ENCODE measurements at places on chromosomes 5 and 9.

- peak; percentile 87 for DNase-seq
These were observed 138.5 kb upstream of the S1PR3 start for GRCh38 chr9:88852794-88853193.

- DNase-seq, result no peak
These were observed 9.4 kb downstream of the CD180 start for GRCh38 chr5:67187006-67187715.

DNA sequence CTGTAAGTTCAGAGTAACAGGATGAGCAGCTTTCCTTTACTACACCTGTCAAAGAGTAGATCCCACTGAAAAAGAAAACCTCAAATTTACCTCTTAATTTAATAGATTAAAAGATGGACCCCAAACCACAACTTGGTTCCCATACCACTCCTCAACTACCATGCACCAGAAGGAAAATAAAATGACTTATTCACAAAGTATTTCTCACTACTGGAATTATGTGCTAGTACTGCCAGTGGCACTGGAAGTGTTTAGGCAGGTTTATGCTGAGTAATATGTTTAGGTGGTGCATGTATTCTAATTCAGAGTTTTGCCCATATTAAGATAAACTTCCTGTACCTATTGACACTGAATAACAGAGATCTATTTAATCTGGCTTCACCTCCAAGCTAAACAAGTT lies 6.6 kb downstream of the PLK2 start:
- no peak for DNase-seq

DNA sequence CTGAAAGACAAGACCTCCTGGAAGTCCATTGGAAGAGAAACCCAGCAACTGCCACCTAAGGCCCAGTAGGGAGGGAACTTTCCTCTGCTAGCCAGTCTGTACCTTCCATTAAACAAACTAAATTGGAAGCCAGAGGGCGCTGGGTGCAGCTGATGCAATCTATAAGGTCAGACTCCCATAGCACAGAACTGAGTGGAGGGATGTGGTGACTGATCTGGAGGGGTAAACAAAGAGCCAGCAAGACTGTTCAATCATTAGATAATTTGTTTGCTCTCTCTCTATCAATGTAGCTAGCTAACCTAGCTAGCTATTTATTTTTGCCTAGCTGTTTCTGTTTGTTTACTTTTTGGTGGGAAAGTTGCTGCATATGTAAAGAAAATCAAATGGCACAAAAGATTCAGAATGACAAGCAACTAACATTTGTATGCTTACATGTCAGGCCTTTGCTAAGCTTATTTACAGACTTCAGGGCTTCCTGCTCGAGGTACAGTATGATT lies 291.8 kb upstream of the DAB2 start:
- peak; percentile 67 for DNase-seq

GRCh38 chr5:110177729-110178128 lies 488.0 kb downstream of the MAN2A1 start:
- no peak for DNase-seq

GRCh38 chr9:34457266-34458012 lies 931 bp downstream of the FAM219A start:
- peak; percentile 74 for DNase-seq

DNA sequence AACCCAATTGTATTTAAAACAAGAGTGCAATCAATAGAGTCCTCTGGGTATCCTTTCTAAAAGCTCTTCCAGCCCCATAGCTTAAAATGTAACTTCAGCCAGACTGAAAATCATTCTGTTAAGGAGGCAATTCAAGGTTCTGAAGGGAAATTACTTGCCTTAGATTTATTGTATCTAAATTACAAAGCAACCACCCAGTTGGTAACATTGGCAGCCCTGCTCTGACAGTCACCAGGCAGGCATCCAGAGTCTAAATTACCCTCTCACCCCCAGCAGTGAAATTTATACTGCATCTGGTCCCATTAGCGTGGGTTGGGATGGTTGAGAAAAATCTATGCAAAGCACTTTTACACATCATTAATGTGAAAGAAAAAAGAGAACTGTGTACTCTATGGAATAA lies 514.7 kb downstream of the MTRR start:
- peak; percentile 17 for DNase-seq

DNA sequence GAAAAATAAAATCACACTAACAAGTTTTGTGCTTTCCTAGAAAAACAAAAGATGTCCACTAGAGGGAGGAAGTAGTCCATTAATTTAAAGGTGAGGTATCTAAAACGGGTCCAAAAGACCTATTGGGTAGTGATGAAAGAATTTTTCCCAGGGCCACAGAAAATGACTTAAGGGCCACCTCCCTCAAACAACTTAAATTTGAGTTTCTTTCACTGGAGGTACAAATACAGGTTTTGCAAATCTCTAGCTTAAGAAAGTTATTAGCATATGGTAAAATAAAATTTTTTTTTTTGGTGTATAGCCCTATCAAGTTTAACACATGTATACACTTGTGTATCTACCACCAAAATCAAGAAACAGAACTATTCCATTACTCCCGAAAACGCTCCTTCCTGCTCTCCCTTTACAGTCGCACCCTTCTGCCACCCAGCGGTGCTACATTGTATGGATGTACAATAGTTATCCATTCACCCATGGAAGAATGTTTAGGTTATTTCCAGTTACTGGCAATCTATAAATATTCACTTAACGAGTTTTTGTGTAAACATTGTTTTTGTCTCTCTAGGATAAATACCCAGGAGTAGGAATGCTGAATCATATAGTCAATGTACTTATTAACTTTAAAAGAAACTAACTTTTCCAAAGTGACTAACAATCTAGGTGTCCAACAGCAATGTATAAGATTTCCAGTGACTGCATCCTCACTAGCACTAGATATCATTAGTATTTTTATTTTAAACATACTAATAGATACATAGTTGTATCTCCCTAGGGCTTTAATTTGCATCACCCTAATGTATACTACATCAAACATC lies 21.9 kb downstream of the DEPDC1B start:
- peak; percentile 51 for DNase-seq

- no peak for DNase-seq
These were observed 25.0 kb downstream of the ABHD17B start for GRCh38 chr9:71886015-71886414.

DNA sequence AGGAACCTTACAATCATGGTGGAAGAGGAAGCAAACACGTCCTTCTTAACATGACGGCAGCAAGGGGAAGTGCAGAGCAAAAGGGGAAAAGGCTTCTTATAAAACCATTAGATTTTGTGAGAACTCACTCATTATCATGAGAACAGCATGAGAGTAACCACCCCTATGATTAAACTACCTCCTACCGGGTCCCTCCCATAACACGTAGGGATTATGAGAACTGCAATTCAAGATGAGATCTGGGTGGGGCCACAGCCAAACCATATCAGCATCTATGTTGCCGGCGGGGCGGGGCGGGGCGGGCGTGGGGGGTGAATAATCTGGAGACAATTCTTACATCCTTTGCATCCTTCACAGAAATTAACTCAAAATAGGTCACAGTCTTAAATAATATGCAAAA lies 58.8 kb upstream of the GFPT2 start:
- DNase-seq, result no peak

DNA sequence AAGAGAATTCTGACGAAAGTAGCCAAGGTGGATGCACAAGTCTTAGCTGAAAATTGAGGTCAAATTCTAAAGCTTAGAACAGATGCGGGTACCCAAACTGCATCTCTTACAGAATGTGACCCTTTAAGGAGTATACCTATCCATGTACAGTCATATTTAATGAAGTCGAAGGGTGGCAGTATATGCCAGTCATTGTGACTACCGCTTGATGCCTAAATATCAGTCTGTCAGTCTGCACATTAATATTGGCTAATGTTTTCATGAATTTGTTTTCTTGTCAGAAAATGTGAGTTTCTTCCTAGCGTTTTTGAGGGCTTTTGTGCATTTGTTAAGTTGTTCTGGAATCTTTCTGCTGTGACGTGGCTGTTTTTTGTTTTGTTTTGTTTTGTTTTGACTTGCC lies 264.5 kb upstream of the ELAVL2 start:
- DNase-seq, result no peak

GRCh38 chr5:41097642-41098041 lies 26.5 kb upstream of the MROH2B start:
- DNase-seq, result no peak

All from fibroblast of skin of abdomen (primary cell).